ENCODE measurements at places on chromosomes 11 and 22. TPM values are rescaled to one million over a fixed set of nuclear protein-coding genes. Genes with fewer than 3 reads are reported as not detected.

Gene GPR83
- 0.39 TPM for total RNA-seq

Gene RIN1
- 38.7 TPM for total RNA-seq

Gene USP2
- total RNA-seq, result 5.0 TPM

Gene OSBP2
- total RNA-seq, result 12.9 TPM

Gene OR52H1
- not detected for total RNA-seq

Gene CRYAB
- total RNA-seq, result not detected

Gene PGA5
- not detected for total RNA-seq

Gene MIOX
- total RNA-seq, result 0.39 TPM

Gene AASDHPPT
- 59.5 TPM for total RNA-seq

Gene NXPE1
- total RNA-seq, result not detected

Gene SCUBE2
- 1.3 TPM for total RNA-seq

DNA sequence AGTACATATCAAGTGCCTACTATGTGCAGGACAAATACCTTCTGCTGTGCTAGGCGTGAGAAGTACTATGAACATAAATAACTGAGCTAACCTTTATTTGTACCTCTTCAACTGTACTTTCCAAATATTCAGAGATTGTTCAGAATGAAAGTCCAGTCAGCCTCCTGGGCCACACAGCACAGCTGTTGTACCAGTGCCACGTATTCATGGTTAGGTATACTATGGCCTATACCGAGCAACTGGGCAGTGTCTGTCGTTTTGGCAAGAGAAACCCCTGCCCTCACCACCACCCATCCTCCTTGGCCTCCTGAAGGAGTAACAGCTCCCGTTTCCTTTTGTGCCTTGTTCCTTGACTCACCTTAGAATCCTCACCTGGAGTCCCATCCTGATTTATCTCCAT, 53.0 kb downstream of the RASSF10 start:
- no peaks in the 10 kb centered on the region for H3K36me3 ChIP-seq
- H3K4me3 ChIP-seq, result no peak overlapping the region
- DNase-seq, result no peak
- H3K27ac ChIP-seq, result no peak overlapping the region
- no peaks in the 10 kb centered on the region for H3K27me3 ChIP-seq

DNA sequence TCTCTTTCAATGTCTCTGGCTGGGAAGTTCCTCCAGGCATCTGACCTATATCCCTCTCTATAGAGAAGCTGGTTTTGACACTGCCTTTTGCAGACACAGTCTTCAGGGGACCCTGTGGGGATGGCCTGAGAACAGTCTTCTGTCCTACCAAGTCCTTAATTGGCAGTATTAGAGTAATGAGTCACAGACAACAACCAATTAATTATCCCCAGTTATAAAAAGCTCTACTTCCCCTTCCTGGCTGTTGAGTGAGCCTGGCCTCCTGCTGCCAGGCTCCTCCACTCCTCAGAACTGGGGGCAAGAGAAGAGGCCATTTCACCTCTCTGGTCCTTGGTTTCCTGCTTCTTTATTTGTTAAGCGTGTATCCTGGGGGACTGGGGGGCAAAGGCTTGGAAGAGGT, 41.2 kb upstream of the KLHL35 start:
- H3K36me3 ChIP-seq, result no peaks in the 10 kb centered on the region
- no peak for DNase-seq
- no peak overlapping the region for H3K27ac ChIP-seq
- no peaks in the 10 kb centered on the region for H3K27me3 ChIP-seq
- no peak overlapping the region for H3K4me3 ChIP-seq

- H3K36me3 ChIP-seq, result no peaks in the 10 kb centered on the region
- H3K4me1 ChIP-seq, result no peaks in the 10 kb centered on the region
- no peak overlapping the region for H3K27ac ChIP-seq
- no peak for DNase-seq
Observed at GRCh38 chr11:32575070-32575469, 8.6 kb upstream of the EIF3M start.

DNA sequence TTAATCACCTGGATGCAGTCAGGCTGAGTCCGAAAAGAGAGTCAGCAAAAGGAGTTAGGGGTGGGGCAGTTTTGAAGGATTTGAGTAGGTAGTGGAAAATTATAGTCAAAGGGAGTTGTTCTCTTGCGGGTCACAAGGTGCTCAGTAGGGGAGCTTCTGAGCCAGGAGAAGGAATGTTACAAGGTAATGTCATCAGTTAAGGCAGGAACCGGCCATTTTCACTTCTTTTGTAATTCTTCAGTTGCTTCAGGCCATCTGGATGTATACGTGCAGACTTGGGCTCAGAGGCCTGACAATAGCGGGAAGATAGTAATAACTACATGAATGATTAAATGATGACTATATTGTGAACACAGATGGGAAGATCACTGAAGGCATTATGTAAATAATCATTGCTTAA, 6.2 kb downstream of the SC5D start:
- peaks cover 9% of the 10 kb centered on the region for H3K4me1 ChIP-seq
- H3K27ac ChIP-seq, result no peak overlapping the region
- DNase-seq, result peak; percentile 21
- no peaks in the 10 kb centered on the region for H3K36me3 ChIP-seq
- no peaks in the 10 kb centered on the region for H3K27me3 ChIP-seq
- no peak overlapping the region for H3K4me3 ChIP-seq

GRCh38 chr22:40396882-40397281, 26.5 kb downstream of the SGSM3 start:
- H3K36me3 ChIP-seq, result peaks cover 7% of the 10 kb centered on the region
- H3K4me3 ChIP-seq, result no peak overlapping the region
- H3K27ac ChIP-seq, result no peak overlapping the region
- DNase-seq, result no peak

- DNase-seq, result no peak
- no peaks in the 10 kb centered on the region for H3K36me3 ChIP-seq
- H3K27ac ChIP-seq, result no peak overlapping the region
- H3K4me3 ChIP-seq, result no peak overlapping the region
- no peaks in the 10 kb centered on the region for H3K4me1 ChIP-seq
Observed at GRCh38 chr11:113907152-113907551, 2.6 kb downstream of the HTR3B start.

GRCh38 chr22:27557286-27558008, 244.1 kb downstream of the MN1 start:
- DNase-seq, result no peak
- no peak overlapping the region for H3K27ac ChIP-seq
- no peaks in the 10 kb centered on the region for H3K4me1 ChIP-seq
- no peak overlapping the region for H3K4me3 ChIP-seq

DNA sequence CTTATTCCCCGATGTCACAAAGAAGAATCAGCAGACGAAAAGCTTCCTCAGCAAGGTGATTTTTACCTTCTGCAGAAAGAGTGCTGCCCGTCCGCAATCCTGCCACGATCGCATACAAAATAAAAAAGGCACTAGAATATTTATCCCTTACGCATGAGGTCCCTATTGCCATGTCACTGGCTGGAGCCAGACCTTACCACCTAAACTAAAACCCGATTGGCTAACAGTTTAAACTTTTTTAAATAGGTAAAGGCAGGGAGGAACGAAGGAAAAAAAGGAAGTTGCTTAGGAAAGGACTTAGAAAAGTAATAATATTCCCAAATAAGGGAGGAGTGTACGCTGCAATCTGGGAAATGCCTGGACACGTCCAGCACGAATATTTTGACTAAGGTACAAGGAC, 21.2 kb upstream of the ALDH3B2 start:
- no peaks in the 10 kb centered on the region for H3K27me3 ChIP-seq
- no peaks in the 10 kb centered on the region for H3K4me1 ChIP-seq
- H3K4me3 ChIP-seq, result no peak overlapping the region
- no peak overlapping the region for H3K27ac ChIP-seq
- no peaks in the 10 kb centered on the region for H3K36me3 ChIP-seq

GRCh38 chr22:29125844-29126243, 53.0 kb downstream of the KREMEN1 start:
- no peak for DNase-seq
- H3K27ac ChIP-seq, result no peak overlapping the region
- no peaks in the 10 kb centered on the region for H3K27me3 ChIP-seq

GRCh38 chr11:15072551-15073143, 746 bp upstream of the CALCB start:
- DNase-seq, result no peak
- no peak overlapping the region for H3K27ac ChIP-seq
- peaks cover 7% of the 10 kb centered on the region for H3K4me1 ChIP-seq
- no peaks in the 10 kb centered on the region for H3K36me3 ChIP-seq
- no peak overlapping the region for H3K4me3 ChIP-seq
- H3K27me3 ChIP-seq, result no peaks in the 10 kb centered on the region

DNA sequence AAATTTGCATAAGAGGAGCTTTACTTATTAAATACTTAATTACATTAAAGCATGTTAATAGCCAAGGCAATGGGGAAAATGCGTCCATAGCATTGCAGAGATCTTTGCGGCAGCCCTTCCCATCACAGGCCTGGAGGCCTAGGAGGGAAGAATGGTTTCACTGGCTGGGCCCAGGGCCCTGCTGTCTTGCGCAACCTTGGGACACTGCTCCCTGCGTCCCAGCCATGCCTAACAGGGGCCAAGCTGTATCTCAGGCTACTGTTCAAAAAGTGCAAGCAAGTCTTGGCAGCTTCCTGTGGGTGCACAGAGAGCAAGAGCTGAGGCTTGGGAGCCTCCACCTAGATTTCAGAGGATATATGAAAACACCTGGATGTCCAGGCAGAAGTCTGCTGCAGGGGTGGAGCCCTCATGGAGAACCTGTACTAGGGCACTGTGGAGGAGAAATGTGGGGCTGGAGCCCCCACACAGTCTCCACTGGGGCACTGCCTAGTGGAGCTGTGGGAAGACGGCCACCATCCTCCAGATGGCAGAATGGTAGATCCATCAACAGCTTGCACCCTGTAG, 46.0 kb downstream of the THAP12 start:
- H3K27ac ChIP-seq, result no peak overlapping the region
- H3K36me3 ChIP-seq, result no peaks in the 10 kb centered on the region
- no peaks in the 10 kb centered on the region for H3K27me3 ChIP-seq
- no peaks in the 10 kb centered on the region for H3K4me1 ChIP-seq

- H3K36me3 ChIP-seq, result 0 out of 2 replicates have a peak, but pooled peaks cover 10% of the 10 kb centered on the region
- no peak overlapping the region for H3K4me3 ChIP-seq
- H3K4me1 ChIP-seq, result no peaks in the 10 kb centered on the region
- no peak for DNase-seq
Observed at GRCh38 chr11:11324090-11324489, 29.0 kb downstream of the CSNK2A3 start.

GRCh38 chr11:110029714-110030113, 63.5 kb upstream of the ZC3H12C start:
- no peaks in the 10 kb centered on the region for H3K27me3 ChIP-seq
- H3K4me1 ChIP-seq, result no peaks in the 10 kb centered on the region
- H3K36me3 ChIP-seq, result no peaks in the 10 kb centered on the region
- no peak overlapping the region for H3K27ac ChIP-seq

GRCh38 chr11:57205041-57205641, 23.4 kb downstream of the LRRC55 start:
- no peak overlapping the region for H3K27ac ChIP-seq
- H3K27me3 ChIP-seq, result peaks cover 44% of the 10 kb centered on the region

GRCh38 chr11:103420593-103420992, 311.4 kb downstream of the DYNC2H1 start:
- no peak overlapping the region for H3K27ac ChIP-seq
- no peak for DNase-seq
- H3K4me1 ChIP-seq, result no peaks in the 10 kb centered on the region
- no peaks in the 10 kb centered on the region for H3K27me3 ChIP-seq
- no peak overlapping the region for H3K4me3 ChIP-seq

- no peaks in the 10 kb centered on the region for H3K36me3 ChIP-seq
- peak; percentile 38 for DNase-seq
- no peak overlapping the region for H3K27ac ChIP-seq
- H3K4me3 ChIP-seq, result no peak overlapping the region
- peaks cover 73% of the 10 kb centered on the region for H3K27me3 ChIP-seq
Observed at GRCh38 chr11:7442588-7443215, 42.6 kb upstream of the OLFML1 start.

- peaks cover 78% of the 10 kb centered on the region for H3K27me3 ChIP-seq
- no peak overlapping the region for H3K4me3 ChIP-seq
- no peak overlapping the region for H3K27ac ChIP-seq
- no peak for DNase-seq
- H3K4me1 ChIP-seq, result no peaks in the 10 kb centered on the region
Observed at GRCh38 chr22:26985931-26986782, 328.8 kb downstream of the MIAT start.

GRCh38 chr11:11409224-11409623, 56.2 kb upstream of the CSNK2A3 start:
- no peak overlapping the region for H3K27ac ChIP-seq
- no peaks in the 10 kb centered on the region for H3K27me3 ChIP-seq
- DNase-seq, result no peak
- no peaks in the 10 kb centered on the region for H3K36me3 ChIP-seq
- peaks cover 15% of the 10 kb centered on the region for H3K4me1 ChIP-seq

- no peaks in the 10 kb centered on the region for H3K27me3 ChIP-seq
- DNase-seq, result peak; percentile 23
- no peak overlapping the region for H3K4me3 ChIP-seq
- H3K4me1 ChIP-seq, result peaks cover 13% of the 10 kb centered on the region
Observed at GRCh38 chr11:1202776-1203504, 19.9 kb upstream of the MUC5B start.

- DNase-seq, result no peak
- no peak overlapping the region for H3K27ac ChIP-seq
- no peaks in the 10 kb centered on the region for H3K27me3 ChIP-seq
- no peaks in the 10 kb centered on the region for H3K36me3 ChIP-seq
- peaks cover 5% of the 10 kb centered on the region for H3K4me1 ChIP-seq
- H3K4me3 ChIP-seq, result no peak overlapping the region
Observed at GRCh38 chr11:112279901-112280267, 19.2 kb upstream of the PLET1 start.

DNA sequence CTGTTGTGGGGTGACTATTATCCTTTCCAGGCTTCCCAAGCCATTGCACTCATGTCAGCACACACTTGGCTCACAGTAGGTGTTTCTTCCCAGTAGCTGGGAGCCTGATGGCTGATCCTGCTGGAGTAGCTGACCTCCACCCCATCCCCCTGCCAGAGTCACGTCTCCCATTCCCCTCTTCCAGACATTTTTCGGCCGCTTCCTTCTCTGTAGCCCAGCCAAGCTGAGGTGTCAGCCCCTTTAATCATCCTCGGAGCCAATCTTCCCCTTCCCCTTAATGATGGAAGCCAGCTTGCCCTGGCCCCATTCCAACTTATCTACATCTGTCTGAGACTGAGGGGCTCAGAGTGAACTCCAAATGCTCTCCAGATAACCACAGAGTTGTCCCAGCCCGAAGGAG, 550.7 kb downstream of the MN1 start:
- no peak overlapping the region for H3K4me3 ChIP-seq
- no peak overlapping the region for H3K27ac ChIP-seq
- peaks cover 7% of the 10 kb centered on the region for H3K4me1 ChIP-seq
- DNase-seq, result no peak

GRCh38 chr22:46180370-46181137, 30.2 kb downstream of the PPARA start:
- no peak for DNase-seq
- no peak overlapping the region for H3K4me3 ChIP-seq
- H3K27me3 ChIP-seq, result no peaks in the 10 kb centered on the region
- no peak overlapping the region for H3K27ac ChIP-seq

DNA sequence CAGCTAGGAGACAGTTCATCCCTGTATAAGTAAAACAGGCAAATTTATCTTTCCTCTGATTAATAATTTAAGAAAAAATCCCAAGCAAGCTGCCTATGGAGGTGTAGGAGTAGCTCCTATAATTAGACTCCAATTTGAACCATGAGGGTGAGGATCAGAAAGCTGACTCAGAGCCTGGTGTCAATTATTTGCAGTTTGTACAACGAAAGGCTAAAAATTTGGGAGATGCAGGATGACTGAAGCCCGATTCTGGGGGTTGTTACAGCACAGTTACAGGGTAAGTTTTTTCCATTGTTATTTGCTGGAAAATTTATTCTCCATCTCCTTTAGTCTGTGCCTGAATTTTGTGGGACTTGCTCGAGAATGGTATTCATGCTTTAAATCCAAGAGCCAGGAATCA, 359.4 kb upstream of the CCDC90B start:
- no peaks in the 10 kb centered on the region for H3K4me1 ChIP-seq
- H3K36me3 ChIP-seq, result no peaks in the 10 kb centered on the region
- no peak overlapping the region for H3K27ac ChIP-seq
- peaks cover 29% of the 10 kb centered on the region for H3K27me3 ChIP-seq
